ENCODE measurements at places on chromosomes 5 and 9.

- no peak for DNase-seq
These were observed 240.2 kb upstream of the ZNF608 start for GRCh38 chr5:124986667-124987066.

DNA sequence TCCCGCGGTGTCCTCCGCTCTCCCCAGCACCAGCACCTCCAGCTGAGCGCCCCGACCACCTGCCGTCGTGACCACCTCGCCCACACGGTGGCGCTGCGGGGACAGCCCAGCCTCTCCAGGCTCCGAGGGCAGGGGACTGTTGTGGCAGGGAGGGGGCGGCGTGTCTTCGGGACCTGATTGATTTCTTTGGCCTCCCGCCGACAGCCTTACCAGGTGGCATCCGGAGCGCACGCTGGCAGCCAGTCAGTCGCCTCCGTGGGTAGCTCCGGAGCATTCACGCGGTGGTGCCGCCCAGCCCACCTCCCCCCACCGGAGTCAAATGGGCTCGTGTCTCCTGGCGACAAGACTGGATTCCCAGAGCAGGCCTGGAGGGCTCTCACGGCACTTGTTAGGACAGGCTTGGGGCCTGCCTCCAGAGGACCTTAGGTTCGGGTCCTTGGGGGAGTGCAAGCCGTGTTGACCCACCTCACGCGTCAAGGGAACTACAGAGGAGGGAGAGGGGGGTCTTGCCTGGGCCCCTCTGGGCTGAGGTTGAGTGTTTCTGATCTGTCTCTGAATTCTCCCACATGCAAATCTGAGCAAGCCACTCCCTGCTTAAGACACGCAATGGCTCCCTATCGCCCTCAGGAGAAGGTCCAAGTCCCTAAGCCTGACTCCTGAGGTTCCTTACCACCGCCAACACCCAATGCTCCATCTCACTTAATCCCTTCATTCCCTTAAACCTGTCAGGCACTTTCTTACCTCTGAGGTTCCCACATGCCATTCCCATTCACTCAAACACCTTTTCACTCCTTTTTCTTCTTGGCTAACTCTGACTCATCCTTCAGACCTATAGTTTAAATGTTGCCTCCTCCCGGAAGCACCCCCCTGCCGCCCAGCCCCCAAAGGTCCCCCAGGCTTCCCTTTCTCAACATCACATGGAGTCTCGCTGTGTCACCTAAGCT, 51.2 kb upstream of the GGTA1 start:
- DNase-seq = peak; percentile 63

GRCh38 chr5:158054223-158055110, 195.5 kb upstream of the CLINT1 start:
- DNase-seq = no peak

GRCh38 chr5:77669677-77670076, 31.2 kb upstream of the OTP start:
- no peak for DNase-seq

DNA sequence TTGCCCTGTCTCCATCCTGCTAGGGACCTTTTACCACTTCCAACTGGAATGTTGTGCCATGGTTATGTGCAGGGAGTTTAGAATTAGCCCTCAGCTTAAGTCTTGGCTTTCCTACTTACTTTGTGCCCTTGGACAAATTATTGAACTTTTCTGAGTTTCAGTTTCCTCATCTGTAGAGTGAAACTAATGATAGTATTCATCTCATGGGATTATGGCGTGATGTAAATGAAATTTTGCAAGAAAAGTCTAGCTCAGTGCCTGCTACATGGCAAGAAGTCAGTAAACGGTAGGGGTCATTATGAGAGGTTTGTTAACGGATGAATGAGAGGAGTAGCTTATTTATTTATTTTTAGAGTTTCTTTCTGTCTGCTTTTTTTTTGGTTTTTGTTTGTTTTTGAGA, 1.8 kb downstream of the MVB12B start:
- no peak for DNase-seq

GRCh38 chr9:109652112-109652511, 127.9 kb upstream of the PALM2AKAP2 start:
- DNase-seq = no peak

DNA sequence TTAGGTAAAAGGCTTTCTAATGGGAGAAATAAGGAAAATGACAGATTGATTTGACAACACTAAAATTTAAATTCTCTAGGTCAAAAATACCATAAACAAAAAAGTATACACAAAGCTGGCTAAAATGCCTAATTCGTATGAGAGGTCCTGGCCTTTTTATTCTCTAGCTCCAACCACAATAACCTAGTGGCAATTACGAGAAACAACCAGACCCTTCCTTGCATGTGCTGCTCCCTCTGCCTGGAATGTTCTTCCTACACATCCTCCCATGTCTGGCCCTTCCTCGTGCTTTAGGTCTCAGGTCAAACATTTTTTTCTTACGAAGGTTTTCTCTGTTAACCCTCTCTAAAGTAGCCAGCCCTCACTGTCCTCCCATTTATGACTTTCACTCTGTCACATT, 176.4 kb upstream of the PLPPR1 start:
- no peak for DNase-seq

GRCh38 chr9:112605518-112605917, 112.4 kb downstream of the INIP start:
- no peak for DNase-seq

DNA sequence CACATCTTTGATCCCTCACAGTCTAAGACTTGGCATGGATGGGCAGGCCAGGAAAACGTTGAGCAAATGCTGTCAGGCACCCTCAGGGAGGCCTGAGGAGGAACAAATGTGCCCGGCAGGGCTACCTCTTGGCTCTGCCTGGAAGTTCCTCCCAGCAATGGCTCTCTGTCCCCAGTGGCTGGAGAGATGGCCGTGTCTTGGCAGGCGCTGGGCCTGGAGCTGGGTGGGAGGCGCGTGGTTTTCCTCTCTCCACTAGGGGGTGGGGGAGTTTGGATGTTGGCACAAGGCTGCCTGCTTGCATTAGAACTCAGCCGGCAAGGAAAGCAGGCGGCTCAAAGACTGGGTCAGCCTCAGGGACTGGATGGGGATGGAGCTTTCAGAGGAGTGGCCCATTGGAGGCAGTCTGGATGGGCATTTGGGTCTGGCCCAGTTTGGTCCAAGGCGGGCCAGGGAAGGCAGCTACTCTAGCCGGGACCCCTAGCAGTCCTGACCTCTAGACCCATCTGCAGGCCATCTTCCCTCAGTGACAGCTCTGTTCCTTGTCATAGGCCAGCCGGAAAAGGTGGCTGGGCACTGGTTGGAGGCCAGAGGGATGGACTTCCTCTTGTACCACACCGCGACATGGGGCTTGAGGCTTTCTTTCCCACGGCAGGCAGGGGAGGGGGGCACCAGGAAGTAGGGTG, 68.2 kb upstream of the STC2 start:
- no peak for DNase-seq

DNA sequence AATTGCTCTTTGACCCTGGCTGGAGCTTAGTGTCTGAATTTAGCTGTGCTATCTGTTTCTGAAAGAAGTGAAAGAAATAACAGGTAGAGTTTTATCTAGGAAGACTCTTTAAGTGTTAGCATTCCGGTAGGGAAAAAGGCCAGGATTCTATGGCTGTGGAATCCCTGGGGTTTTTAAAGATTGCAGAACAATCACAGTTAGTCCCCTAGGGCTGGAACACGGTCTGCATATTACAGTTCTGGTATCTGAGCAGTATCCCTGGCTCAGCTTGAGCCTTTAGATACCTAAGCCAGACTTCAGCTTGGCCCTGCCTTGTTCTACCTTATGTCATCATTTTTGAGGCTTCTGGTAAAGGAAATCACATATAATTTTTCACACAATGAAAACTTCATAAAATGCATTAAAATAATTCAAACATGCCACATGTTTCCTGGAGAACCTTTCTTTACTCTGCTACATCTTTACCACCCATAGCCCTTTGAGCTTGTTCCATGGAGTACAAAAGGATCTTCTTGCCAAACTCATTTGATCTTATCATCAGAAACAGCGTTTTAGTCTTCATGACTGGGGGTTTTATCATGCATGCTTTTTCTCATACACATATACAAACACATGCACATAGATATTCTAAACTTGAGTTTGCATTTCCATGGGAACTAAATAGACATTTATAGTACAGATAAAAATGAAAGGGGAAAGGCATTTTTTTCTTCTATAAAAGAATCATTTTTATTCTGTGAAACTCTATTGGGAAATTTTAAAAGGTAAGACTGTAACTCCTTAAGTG, 410.8 kb downstream of the CETN3 start:
- no peak for DNase-seq

DNA sequence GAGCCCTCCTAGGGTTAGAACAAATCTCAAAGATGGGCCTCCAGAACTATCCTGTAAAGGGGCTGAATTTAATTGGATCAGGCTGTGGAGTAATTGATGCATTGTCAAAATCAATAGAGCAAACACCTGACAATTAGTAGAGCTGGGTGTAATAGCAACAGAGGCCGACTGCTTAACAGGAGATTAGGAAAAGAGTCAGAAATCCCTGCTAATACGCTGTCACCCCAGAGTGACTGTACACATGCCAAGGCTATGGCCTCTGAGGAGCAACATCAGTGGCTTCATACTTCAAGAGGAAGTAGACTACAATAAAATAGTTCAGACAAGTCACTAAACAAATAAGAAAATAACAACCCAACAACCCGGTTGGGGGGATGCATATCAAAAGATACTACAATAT, 18.7 kb upstream of the GRPEL2 start:
- DNase-seq = no peak

GRCh38 chr5:21164425-21164824, 1176.4 kb upstream of the CDH18 start:
- no peak for DNase-seq
